Esophagus squamous epithelium (tissue), 5 donors: ENCODE measurements at places on chromosomes 3 and 15.

DNA sequence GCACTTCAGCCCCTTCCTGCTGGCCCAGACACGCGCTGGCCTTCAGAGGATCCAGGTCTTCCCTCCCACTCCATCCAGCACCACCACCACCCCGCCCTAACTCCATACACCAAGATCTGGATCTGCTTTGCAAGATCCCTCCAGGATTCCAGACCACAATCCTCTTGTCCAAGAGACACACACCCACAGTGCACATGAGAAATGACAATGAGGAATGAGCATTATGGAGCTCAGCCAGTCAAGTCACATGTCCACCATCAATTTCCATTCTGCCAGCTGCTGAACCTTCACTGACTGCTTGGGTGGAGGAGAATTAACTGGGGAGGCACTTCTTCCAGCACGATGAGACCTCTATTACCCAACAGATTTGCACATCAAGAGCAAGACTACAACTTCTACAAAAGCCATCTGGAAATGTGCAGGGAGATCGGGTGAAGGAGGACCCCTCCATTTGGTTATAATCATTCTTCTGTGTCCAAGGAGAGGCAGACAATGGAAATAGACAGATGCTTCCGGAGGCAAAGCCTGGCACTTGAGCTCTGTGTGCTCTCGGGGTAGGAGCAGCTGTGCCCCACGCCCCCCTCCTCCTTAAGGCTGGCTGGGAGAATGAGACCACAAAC is 12.3 kb upstream of the SPATA12 start:
- no peak for DNase-seq

- no peak for DNase-seq
These were observed 12.4 kb downstream of the ACTC1 start for GRCh38 chr15:34782901-34783300.

GRCh38 chr3:186354100-186354499 is 7.9 kb downstream of the DGKG start:
- no peak for DNase-seq

GRCh38 chr15:74206801-74207281 is 4.3 kb upstream of the STRA6 start:
- no peak for DNase-seq

DNA sequence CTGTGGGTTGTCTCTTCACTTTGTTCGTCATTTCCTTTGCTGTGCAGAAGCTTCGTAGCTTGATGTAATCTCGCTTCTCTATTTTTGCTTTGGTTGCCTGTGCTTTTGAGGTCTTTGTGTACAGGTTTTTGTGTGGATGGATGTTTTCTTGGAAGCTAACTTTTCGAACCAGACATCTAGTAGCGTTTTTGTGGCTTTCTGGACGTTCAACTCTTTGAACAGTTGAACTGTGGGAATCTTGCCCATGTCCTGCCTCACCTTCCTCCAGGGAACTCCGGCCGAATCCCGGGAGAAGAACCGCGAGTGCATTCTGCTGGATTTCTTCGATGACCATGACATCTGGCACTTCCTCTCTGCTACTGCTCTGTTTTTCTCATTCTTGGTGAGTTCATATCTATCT is 70.6 kb downstream of the USF3 start:
- DNase-seq = no peak

- no peak for DNase-seq
These were observed 167.0 kb downstream of the EBLN2 start for GRCh38 chr3:73228437-73228836.

- DNase-seq = no peak
These were observed at the start of gene KIF7 for GRCh38 chr15:89654847-89655805. Gene KIF7, minus strand, starts transcription at chr15:89655467. Its CDS starts 2,537 bp downstream, at chr15:89652930.

DNA sequence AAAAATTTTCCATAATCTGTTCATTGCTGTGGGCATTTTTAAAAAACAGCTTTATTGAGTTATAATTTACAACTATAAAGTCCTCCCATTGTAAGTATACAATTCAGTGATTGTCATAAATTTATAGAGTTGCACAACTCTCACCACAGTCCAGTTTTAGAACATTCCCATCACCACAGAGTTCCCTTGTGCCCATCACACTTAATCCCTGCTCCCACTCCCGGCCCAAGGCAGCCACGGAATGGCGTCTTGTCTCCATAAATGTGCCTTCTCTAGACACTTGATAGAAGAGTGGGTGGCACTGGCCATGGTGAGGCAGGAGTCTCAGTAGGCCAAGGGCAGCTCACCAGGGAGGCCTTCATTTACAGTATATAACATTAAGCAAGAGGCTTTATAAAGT is 6.3 kb downstream of the TSEN2 start:
- DNase-seq = no peak

GRCh38 chr15:70435872-70436271 is 327.5 kb downstream of the UACA start:
- no peak for DNase-seq

DNA sequence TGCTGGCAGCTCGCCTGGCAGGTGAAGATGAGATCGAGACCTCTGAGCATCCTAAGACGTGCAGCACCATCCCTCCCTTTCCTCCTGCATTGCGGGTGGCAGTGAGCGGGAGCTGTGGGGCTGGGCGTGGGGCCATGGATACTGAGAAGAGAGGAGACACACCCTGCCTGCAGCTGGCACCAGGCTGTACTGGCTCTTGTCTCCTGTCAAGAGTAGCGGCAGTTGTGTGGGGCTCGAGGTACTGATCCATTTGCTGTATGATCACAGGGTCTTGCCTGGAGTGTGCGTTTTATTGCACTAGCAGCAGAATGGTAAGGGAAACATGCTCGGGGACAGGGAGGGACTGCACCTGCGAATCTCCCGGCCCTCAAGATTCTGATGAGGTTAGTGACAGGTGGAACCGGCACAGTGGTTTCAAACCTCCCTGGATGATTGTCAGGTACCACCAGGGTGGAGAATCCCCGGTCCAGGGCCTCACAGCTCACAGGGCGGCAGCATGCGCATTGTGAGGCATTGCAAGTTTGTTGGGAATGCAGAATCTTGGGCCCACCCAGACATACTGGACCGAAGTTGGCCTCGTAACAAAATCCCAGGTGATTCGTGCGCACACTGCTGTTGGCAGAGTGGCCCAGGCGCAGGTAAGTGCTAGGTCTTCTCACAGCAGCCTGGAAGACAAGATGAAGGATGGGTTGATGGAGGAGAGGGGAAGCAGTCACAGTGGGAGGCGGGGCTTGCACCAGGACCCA is 14.1 kb downstream of the SYNM start:
- no peak for DNase-seq

DNA sequence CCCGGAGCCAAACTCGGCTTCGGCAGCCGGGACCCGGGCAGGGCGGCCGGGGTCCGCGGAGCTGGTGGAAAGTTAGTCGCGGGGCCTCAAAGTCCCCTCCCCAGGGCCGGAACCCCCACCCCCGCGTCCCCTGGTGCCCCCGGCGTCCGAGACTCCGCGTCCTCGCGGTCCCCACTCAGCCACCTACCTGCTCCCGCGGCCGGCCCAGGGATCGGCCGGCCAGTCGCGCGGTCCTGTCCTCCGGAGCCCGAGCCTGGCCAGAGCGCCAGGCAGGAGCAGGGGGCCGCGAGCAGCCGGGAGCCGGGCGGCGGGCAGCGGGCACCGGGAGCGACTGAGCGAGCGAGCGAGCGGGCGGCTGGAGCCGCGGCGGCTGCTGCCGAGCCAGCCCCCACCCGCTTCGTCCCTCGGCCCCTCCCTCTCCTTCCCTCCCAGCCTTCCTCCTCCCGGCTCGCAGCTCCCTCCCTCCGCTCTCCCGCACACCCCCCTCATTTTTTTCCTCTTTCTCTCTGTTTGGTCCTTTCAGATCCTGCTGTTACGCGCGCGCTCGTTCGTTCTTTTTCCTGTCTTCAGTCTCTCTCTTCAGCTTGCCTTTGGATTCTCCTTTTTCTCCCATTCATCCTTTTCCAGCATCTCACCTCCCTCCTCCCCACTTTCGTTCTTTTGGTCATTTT is at the start of gene MEGF11:
MEGF11 (minus strand) TSS at position 333 of the 671 bp plus-strand sequence. CDS start 125,347 bp downstream, outside the sequence.
- no peak for DNase-seq

DNA sequence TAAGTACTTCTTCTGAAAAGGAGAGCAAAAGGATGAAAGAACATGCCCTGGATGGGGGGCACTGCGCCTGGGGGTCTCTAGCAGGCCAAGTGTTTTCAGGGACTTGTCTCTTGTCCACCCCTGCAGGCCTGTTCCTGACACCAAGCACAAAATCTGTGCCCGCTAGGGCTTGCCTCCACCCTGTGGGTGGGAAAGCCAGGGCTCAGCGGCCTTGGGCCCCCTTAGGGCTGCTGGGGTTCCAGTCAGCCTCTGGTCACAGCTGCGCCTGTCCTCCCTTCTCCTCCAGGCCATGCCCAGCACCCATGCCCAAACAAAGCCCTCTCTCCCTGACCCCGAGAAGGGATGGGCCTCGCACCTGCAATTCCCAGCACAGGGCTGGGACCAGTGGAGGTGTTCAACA is 71.1 kb upstream of the TRPM1 start:
- no peak for DNase-seq

DNA sequence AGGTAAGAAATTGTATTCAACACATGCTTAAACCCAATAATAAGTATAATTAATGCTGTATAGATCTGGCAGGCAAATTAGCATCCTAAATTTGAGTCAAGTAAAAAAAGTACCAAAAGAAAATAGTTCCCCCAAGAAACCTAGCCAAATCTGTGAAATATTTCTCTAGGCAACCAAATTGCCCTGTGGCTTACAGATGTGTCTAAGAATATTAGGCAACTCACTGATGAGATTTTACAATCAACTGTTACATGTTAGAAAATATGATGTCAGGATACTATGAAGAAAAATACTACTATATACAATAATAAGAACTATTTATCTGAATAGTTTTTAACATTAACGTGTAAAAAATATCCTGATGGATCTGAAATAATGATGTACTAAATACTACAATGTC is 397.1 kb downstream of the TIGIT start:
- no peak for DNase-seq

DNA sequence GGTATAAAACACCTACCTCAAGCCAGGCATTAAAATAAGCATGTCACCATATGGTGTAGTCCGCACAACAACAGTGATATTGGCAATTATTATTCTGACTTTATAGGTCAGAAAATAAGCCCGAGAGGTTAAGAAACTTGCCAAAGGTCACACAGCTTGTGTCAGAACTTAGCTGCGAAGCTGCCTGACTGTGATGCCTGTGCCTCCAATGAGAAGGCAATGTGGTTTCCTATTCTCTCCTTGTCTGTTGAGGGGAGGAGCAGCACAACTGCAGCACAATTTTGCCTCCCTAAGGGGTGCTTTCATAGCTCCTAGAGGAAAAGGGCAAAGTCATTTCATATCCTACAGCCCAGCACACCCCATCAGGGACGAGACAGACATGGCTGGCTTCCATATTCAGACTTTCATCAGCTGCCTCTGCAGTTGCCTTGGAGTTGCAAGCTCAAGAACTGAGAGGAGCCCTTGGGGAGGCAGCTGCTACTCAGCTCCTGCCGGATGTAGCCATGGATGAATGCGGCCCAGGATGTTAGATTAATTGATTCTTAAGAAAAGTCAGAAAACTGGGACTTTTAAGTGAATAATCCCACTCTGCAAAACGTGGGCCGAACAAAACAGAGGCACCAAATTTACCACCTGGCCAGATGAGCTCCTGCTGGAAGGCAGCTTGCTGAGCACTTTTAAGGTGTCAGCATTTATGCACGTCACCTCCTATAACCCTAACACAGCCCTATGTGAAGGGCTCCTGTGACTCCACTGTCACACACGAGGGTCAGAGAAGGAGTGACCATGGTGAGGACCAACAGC is 38.5 kb downstream of the MYO5C start:
- no peak for DNase-seq

DNA sequence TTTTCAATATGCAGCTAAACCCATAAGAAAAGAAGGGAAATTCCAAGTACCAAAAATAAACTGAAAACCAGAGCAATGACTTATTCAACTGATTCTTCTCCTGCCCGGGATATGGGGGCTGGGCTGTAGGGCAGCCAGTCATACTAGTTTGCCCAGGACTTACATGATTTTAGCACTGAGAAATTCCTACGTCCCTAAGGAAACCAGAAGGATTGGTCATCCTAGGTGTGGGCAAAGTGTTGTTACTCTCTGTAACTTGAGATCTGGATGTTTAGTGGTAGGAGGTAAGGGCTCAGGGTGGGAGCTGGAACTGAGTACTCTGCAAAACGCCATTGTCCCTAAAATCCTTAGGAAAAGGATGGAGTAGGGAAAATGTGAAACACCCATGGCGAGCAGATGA is 1.2 kb upstream of the DAZL start:
- no peak for DNase-seq

- DNase-seq = no peak
These were observed 40.8 kb downstream of the CMSS1 start for GRCh38 chr3:99858469-99858868.

DNA sequence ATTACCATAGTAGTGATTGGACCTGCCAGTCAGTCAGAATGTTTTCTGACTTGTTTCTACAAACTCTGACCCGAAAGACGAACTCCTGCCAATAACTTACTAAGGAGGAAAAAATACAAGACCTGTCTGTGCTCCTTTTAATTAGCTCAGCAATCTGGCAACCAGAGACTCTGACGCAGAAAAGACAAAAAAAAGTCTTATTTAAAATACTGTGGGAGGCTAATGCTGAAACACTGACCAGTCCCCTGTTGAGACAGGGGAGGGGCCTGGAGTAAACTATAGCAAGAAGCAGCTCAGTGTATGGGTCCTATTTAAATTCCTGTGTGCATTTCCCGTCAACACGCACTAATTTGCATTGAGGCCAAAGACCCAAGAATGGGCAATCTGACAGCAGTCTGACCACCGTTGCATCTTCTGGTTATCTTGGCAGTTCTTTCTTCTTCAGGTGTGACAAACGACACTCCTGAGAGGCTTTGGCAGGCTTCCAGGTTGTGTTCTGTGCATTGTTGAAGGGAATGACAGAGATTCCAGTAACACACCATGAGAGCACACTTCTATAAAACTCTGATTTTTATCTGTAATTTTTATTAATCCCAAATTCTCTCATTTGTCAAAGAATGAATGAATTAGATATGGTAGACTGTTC is 1114.3 kb downstream of the IGSF11 start:
- DNase-seq = no peak

GRCh38 chr3:184945886-184946625 is 134.1 kb downstream of the VPS8 start:
- no peak for DNase-seq

DNA sequence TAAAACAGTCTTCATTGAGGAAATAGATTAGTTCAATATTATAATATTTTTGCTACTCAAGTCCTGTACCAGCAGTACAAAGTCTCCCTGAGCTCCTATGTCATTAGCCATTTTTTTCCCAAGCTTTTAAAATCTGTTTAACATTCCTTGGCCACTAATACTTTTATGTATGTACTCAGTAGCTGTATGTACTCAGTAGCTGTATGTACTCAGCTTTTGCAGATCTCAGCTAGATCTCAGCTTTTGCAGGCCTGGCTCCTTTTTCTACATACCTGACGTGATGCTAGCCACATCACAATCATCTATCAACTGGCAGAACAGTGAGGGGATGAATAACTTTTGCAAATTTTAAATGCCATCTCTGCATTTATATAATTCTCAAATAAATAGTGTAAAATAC is 13.8 kb downstream of the SLC9C1 start:
- DNase-seq = no peak
